Non-pigmented ciliary epithelial cell (primary cell): ENCODE measurements at places on chromosomes 2 and 18.

- no peak for DNase-seq
These were observed 275.3 kb upstream of the UBE2E3 start for GRCh38 chr2:180705122-180705521.

DNA sequence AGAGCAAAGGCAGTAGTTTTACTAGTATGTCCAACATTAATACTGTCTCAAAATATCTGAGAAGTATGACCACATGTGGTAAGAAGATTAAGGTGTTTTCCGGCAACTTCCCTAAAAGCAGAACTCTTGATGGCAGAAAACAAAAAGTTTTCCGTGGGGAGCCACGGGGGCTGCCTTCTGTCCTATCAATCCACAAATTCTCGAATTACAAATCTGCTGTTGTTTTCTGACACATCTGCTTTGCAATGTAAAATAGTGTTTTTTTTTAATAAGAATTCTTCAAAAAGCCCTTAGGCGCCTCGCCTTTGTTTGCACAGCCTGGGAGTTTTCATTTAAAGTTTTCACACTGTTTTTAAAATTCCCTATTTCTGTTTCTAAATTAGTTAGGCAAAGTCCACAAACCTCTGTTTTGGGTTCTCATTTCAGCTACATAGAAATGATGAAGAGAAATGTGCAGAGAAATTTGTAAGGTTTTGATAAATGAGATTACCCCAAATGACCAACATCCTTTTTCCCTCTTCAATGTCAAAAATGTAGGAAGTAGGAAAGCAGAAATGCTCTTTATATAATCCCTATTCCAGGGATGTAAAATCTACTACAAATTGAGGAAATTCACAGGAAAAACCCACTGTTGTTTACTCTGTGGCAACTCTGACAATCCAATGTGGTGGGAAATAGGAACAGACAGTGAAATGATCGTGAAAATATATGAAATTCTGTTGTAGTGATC is 385.8 kb downstream of the ZEB2 start:
- DNase-seq = no peak

DNA sequence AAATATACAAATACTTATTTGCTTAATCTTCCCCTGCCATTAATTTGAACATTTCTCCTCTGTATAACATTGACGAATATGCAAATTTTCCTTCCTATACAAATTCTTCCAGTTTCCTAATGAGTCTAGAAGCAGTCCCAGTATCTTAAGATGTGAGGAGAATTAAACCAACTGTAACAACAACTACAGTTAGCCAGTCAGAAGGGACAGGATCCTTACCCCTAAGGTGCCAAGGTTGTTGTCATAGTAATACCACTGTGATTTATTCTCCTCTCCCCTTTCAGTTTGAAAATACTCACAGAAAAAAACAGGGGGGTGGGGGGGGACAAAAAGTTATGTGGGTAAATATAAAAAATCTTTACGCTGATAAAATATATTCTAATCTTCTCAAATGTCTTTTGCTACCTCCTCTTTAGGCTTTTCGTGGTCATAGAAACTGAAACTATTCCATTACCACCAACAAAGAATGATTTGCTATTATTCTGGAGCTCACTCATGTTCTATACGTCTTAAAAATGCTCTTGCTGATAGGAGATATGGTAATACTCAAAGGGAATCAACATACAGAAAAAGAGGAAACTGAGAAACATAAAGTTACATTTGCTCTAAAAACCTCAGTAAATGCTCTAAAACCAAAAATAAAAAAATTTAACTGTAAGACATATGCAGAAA is 107.6 kb downstream of the MEMO1 start:
- DNase-seq = no peak

DNA sequence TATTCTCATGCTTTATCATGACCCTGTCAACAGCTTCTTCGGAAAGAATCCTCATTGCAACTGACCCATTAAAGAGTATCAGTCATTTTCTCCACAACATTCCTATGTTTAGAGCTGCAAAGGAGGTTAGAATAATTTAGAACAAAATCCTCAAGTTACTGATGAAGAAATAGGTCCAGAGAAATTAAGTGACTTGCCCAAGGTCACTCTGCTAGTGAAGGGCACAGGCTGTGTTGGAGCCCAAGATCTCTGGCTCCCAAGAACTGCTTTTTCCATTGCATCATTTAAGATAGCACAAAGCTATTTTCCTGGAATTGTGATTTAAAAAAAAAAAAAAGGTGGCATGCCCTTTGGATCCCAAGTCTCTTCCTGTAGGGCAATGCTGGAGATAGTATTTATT is 9.6 kb downstream of the IRS1 start:
- no peak for DNase-seq

- no peak for DNase-seq
These were observed 9.3 kb upstream of the AGBL5 start for GRCh38 chr2:27042159-27042661.

DNA sequence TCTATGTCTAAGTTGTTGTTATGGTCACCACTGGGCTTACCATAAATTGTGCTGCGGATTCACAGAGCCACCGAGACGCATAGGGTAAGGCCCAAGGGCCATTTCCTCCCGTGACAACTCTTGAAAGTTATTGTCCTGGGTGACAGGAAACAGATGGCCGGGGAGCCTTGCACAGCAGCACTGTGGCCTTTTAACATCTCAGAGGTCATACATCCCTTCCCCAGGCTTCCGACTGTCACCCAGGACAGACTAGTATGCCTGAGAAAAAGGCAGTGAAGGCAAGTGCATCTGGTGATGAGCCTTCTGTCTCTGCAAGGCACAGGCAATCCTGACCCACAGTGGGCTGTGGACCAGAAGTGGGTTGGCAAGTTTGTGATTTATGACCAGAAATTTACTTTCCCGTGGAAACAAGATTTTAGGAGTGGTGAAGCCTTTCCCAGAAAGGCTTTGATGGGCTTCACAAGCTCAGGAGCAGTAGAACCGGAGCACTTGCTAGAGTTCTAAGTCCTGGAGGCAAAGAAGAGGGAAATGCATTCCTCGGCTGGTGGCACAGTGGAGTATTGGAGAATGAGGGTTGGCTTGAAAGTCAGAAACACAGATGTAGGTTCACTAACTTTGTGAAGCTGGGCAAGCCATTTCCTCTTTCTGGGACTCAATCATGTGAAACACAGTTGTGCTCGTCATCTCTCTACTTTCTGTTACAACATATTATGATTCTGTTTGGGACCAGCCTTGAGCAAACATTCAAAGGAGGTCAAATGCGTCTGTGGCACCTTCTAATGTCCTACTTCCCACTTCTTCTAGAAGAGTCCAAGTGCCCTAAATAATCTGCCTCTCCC is 2.0 kb upstream of the CAPN14 start:
- no peak for DNase-seq
